ENCODE measurements at places on chromosomes 3 and 15.

- no peak for DNase-seq
Observed at GRCh38 chr15:84881520-84881830, 3.0 kb upstream of the SLC28A1 start.

GRCh38 chr3:152243721-152244516 is 24.8 kb upstream of the MBNL1 start:
- DNase-seq = no peak

DNA sequence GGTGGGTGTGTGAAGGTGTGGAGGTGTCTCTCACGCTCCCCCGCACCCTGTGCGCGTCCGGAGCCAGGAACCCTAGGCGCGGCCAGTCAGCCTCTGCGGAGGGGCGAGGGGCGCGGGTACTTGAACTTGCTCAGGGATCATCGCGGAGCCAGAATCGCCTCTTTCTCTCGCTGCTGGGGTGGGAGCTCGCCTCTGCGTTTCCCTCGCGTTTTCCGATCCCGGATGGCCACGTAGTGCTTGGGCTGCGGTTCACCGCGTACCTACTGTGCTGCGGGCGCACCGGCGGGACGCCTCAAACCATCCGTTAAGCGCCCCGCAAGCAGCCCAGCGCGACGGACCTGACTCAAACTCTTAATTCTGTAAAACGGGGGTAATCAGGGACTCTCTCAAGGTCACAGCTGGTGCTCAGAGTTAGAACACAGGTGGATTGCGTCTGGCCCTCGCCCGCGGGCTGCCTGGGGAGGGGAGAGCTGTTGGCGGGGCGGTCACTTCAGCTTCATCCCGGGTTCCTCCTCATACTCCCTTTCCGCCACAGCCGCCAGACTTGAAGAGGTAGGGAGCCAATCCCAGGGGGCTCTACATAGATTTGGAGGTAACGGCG is 686 bp downstream of the MYRIP start:
- no peak for DNase-seq

DNA sequence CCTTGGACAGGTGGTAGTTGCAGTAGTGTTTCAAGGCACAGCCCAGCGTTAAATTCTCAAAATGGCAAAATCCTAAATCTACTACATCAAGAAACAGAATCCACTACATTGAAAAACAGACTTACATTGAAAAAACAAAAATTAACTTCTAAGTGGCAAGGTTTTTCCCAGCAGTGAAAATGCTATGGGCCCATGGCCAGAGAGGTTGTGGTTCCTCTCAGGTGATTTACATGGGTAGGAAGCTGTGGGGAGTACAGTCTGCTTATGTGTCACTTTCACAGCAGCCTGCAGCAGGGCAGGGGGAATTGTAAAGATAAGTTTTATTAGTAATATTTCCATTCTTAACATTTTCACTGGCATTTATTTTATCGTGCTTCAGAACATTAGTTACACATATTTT is 24.9 kb downstream of the TTC14 start:
- DNase-seq = no peak

- DNase-seq = no peak
Observed at GRCh38 chr3:23421811-23422516, 218.8 kb downstream of the UBE2E2 start.

DNA sequence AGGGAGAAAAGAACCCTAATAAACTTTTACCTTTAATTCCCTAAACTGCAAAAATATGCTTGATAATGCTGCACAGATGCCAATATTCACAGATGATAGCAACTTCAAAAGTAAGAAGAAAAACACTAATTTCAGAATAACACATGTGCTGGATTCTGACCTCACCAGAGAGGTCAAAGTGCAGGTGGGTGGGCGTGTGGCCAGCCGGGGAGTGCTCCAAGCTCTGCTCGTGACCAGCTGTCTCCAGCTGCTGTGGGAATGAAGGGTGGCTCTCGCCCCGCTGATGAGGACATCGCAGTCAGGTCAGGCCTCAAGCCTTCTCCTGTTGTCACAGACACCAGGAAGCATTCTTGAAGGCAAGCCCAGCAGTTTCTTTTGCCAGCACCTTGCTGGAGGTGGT is 57.1 kb downstream of the ADAMTS17 start:
- DNase-seq = no peak

- no peak for DNase-seq
Observed at GRCh38 chr3:124964387-124964786, 29.8 kb upstream of the MUC13 start.

DNA sequence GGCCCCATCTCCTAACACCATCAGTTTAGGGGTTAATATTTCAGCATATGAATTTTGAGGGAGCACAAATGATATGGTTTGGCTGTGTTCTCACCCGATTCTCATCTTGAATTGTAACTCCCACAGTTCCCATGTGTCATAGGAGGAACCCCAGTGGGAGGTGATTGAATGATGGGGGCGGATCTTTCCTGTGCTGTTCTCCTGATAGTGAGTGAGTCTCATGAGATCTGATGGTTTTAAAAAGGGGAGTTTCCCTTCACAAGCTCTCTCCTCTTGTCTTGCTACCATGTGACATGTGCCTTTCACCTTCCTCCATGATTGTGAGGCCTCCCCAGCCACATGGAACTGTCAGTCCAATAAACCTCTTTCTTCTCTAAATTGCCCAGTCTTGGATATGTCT is 73.8 kb upstream of the TJP1 start:
- DNase-seq = no peak

- DNase-seq = no peak
Observed at GRCh38 chr3:42339321-42339720, 71.1 kb downstream of the LYZL4 start.

GRCh38 chr3:71652781-71653413 is 69.4 kb upstream of the FOXP1 start:
- no peak for DNase-seq

DNA sequence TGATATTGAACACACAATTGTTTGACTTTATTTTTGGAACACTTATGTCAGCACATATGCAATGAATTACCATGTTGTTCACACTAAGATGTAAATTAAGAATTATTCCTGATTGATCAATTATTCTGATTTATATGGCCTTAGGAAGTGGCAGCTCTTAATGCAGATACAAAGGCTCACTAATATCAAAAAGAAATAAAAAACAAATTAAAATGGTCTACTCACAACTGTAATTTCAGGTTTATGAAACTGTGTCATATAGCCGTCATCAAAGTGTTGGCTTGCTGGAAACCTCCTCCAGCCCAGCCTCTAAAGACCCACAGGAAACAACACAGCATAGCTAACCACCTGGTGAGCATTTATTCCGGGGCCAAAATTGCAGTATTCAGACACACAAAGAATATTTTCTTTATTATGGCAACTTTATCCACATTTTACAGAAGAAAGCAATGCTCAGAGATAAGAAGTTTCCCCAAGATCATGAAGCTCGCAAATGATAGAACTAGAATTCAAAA is 33.4 kb downstream of the PDZRN3 start:
- DNase-seq = no peak

GRCh38 chr3:76051145-76051544 is 265.8 kb upstream of the ZNF717 start:
- DNase-seq = no peak

GRCh38 chr3:193982258-193982659 is 153.7 kb upstream of the HES1 start:
- peak; percentile 76 for DNase-seq

GRCh38 chr3:192940129-192940528 is 22.5 kb upstream of the MB21D2 start:
- no peak for DNase-seq

DNA sequence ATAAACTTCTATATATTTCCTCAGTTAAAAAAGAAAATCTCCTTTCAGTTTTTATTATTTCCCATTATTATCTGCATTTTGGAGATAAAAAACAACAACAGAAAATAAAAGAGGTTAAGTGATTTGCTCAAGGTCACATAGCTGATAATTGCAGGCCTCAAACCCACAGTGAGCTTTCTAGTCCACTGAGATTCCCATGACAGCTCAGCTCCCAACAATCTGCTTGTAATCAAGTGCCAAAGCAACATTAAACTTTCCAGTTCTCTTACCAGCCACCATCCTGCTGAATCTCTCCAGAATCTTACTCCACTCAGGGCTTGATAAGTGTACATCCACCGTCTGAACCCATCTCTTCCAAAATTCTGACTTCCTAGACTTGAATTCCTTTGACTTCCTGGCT is 318.2 kb upstream of the SEMA6D start:
- DNase-seq = no peak

GRCh38 chr3:99929745-99930139 is 112.1 kb downstream of the CMSS1 start:
- DNase-seq = no peak

- no peak for DNase-seq
Observed at GRCh38 chr3:2097641-2098191, 950 bp upstream of the CNTN4 start.

DNA sequence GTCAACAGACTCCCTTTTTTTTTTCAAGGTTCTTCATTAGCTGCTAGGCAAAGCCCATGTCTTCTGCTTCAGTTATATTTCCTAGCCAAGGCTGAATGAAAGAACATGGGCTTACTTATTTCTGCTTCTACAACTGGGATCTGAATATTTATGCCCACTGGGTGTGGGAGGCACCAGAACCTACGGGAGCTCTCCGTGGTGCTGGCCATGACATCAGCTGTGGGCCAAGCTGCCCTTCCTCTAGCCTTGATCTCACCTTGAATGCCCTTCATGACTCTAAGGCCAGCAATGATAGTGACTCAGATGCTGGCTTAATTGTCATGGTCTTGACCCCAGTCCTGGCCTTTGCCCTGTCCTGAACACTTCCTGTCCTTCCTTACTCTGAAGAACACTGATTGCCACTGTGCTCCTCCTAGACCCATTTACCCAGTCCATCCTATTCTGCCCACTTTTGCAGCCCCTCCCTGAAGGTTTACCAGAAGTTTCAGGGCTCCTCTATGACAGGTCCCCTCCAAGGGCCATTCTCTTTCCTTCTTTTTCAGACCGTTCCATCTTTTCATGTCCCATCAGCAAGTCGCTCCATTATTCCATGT is 32.8 kb upstream of the PRR20G start:
- no peak for DNase-seq

DNA sequence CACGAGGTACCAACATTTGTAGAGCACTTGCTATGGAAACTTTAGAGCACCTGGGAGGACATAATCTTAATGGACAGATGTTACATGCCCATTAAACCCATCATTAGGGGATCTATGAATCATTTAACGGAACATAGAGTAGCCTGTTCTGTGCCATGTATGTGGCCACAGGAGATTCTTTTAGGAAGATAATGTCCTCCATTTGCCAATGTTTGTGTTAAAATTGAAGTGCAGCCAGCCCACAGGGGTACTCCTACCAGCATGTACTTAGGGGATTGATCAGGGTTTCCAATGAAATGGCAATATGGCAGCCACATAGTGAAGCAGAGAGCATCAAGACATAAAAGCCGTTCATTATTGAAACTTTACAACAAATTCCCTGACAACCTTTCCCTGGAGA is 70.7 kb downstream of the TNIK start:
- DNase-seq = no peak

GRCh38 chr3:192993411-192993810 is 75.8 kb upstream of the MB21D2 start:
- DNase-seq = no peak

DNA sequence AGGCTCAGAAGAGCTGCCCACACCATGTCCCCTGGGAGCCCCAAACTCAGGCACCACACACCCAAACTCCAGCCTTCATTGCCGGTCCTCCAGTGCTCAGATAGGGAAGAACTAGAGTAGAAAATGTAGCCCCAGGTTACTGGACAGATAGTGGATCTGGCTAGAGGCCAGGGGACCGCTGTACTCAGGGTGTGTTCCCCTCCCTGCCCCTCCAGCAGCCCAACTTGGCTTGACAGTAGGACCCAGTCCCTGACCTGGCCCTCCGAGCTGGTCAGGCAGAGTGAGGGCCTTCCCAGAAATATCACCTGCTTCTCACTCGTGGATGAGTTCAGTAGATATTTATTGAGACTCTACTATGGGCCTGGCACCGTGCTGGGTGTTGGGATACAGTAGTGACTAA is 100.0 kb downstream of the CORO2B start:
- no peak for DNase-seq

DNA sequence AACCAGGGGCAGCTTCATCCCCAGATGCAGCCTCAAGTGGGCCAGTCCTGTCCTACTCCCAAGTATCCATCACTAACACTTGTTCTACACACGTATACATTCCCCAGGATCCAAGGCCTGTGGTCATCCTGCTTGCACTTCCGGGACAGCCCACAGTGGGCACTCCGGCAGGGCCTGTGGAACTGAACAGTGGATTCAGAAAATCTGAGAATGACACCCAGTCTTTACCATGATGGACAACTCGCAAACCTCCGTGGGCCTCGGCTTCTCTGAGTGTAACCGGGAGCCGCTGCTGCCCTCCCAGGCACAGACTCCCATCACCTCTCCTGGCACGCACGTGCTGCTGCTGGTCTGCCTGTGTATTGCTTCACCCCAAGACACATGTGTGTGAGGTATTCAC is 59.6 kb downstream of the ATP10A start:
- no peak for DNase-seq

DNA sequence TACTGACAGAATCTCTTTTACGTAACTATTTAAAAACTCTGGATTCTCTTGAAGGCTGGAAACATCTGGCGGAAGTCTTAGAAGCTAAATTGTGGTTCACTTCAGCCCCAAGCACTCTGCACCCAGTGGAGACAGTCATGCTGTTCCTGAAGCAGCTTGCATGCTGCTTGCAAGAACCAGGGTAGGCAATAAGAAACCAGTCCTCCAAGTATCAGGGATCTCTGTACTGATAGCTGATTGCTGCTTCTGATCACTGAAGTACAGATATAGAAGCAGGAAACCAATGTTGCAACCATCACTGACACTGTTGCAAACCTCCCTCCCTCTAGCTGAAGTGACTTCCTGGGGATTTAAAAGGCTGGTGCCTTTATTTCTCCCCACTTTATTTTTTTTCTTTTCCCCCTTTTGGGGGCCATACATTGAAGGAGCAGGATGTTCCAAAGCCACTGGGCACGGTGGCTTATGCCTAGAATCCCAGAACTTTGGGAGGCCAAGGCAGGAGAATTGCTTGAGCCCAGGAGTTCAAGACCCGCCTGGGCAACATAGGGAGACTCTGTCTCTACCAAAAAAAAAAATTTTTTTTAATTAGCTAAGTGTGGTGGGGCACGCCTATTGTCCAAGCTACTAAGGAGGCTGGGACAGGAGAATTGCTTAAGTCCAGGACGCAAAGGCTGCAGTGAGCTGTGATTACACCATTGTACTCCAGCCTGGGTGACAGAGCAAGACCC is 15.3 kb downstream of the SPCS1 start:
- DNase-seq = no peak

GRCh38 chr15:80966431-80967197 is 23.0 kb downstream of the MESD start:
- DNase-seq = no peak

DNA sequence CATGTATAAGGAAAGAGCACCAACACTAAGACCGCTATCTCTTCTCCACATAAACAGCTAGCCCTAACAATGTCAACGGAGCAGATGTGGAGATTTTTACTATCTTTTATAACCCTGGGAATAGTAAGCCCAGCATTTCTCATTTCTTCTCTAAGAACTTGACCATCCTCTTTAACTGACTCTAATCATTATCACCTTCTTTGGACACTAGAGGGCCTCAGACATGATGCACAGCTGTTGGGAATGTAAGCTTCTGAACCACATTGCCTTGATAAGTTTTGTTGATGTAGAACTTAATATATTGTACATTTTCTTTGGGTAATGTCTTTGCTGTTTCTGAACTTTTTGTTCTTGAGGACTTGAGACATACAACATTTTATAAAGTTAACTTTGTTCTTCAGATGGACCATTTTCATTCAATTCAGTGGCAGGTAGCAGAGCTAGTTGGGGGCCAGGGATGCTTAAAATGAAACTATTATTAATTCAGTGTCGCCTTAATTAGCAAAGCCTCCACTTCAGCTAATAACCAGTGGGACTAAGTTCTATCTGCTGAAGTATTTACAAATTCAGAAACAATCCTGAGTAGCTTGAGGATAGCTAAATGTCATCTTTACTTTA is 9.6 kb upstream of the TAGLN3 start:
- DNase-seq = no peak
